Stimulated activated memory B cell treated with anti-CD40 and anti-IgM and Interleukin-4, amounts not matched to agents 10 μg/mL and 1 μg/mL and 100 μg/mL, for 72 hours (primary cell): ENCODE measurements at places on chromosomes 2 and 18.
A peak's percentile ranks its signal among the peaks of the same experiment; 100 is the strongest.

- H3K27ac ChIP-seq = no peak overlapping the region
- H3K4me3 ChIP-seq = no peak overlapping the region
- H3K4me1 ChIP-seq = peaks cover 13% of the 10 kb centered on the region
- H3K27me3 ChIP-seq = peaks cover 32% of the 10 kb centered on the region
- H3K36me3 ChIP-seq = no peaks in the 10 kb centered on the region
Measured at GRCh38 chr2:138779406-138779780, 797 bp downstream of the NXPH2 start.

DNA sequence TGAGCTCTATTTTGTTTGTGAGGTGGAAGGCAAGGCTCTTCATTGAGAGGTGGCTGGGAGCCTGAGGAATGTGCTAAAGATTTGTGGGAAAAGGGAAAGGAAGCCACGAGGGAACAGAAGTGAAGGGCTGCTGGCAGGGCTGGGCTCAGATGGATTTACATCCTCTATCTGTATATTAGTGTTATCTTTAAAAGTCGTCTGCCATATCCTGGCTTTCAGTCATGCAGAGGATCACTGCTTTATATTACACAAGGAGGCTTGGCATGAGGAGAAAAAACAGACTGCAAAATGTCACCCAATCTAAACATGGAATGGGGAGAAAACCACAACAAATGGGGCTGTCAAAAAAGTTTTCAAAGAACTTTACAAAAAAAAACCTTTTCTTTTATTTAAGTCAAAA lies 434.4 kb downstream of the HRH4 start:
- no peaks in the 10 kb centered on the region for H3K36me3 ChIP-seq
- H3K27me3 ChIP-seq = peaks cover 10% of the 10 kb centered on the region
- no peak overlapping the region for H3K4me3 ChIP-seq
- ATAC-seq = no peak

DNA sequence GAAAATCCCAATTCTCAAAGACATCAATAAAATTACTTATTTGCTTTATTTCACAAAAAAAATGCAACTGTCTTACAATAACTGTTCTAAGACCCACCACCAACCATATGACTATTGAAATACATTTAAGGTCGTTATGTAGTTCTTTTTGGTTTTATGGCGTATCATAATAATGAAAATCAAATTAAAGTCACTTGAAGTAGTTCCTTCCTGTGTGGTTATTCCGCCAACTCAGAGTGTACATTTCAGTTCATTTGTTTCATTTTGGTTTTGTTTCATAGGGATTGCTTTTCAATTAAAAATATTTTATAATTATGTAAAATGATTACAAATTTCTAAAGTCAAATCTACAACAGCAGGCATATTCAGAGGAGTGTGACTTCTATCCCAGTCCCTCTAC lies 45.9 kb upstream of the AAK1 start:
- H3K4me1 ChIP-seq = peaks cover 23% of the 10 kb centered on the region
- H3K4me3 ChIP-seq = no peak overlapping the region
- no peaks in the 10 kb centered on the region for H3K36me3 ChIP-seq
- no peak for ATAC-seq
- peaks cover 69% of the 10 kb centered on the region for H3K27me3 ChIP-seq
- H3K27ac ChIP-seq = no peak overlapping the region

DNA sequence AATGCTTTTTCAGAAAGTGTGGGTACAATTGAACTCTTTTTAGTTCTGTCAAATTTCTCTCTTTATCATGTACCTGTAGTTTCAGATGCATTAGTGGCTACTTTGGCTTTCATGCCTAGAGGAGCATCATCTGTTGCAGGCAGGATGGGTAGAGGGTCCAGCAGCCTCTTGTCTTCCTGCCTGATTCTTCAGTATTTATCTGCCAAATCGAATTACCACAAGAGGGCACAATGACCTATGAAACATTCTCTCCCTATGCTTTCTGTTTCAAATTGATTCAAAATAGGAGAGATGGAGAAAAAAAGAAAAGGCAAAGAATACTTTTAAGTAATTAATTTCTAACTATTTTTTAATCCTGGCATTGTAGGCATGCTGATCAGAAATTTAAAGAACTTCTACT lies 477.2 kb downstream of the TRIB2 start:
- H3K4me1 ChIP-seq = no peaks in the 10 kb centered on the region
- no peak for ATAC-seq
- no peak overlapping the region for H3K4me3 ChIP-seq

DNA sequence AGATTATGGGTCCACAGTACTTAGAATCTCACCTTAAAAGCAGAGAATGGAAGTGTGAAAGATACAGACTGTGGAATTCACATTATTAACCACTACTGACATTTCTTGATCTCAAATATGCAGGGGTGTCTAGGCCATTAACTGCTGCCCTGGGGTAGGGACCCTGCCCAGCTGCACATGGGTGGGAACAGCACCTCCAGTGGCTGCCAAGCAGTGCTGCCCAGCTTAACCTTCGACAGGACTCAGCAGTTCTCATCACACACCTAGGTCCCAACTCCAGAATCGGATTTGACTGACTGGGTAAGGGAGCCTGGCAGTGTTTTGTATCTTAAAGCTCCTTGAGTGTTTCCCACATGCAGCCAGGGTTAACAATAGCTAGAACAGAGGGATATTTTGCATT lies 14.9 kb downstream of the ERFE start:
- H3K27me3 ChIP-seq = no peaks in the 10 kb centered on the region
- no peak overlapping the region for H3K4me3 ChIP-seq
- no peak for ATAC-seq

DNA sequence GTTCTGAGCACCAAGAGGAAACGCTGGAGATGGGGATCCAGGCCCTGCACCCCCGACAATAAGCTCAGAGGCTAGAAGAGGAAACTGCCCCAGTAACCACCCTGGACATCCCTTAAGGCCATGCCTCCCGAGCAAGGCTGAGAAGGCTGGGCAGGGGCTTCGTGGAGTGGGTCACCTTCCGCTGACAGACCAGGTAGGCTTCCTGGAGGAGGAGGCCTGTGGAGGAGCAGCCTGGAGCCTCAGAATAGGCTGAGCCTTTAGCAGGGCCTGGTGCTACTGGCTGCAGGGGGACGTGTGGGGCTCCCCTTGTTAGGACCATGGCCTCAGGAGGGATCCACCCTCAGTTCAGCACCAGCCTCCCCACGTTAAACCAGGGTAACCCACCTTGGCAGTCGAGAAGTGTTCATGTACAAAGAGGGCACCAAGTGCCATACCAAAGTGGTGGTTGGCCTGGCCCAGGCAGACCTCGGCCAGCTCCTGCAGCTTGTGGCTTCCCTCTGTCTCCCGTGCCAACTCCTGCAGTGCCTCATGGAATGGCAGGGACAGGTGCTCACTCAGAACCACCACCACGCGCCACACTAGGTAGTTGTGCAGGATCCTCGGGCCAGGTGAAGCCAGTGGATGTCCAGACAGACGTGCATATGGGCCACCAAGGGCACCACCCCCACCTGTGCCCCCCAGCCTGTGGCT lies 28.5 kb upstream of the ALPP start:
- no peaks in the 10 kb centered on the region for H3K36me3 ChIP-seq
- H3K27ac ChIP-seq = no peak overlapping the region
- no peak overlapping the region for H3K4me3 ChIP-seq
- H3K27me3 ChIP-seq = peaks cover 34% of the 10 kb centered on the region

DNA sequence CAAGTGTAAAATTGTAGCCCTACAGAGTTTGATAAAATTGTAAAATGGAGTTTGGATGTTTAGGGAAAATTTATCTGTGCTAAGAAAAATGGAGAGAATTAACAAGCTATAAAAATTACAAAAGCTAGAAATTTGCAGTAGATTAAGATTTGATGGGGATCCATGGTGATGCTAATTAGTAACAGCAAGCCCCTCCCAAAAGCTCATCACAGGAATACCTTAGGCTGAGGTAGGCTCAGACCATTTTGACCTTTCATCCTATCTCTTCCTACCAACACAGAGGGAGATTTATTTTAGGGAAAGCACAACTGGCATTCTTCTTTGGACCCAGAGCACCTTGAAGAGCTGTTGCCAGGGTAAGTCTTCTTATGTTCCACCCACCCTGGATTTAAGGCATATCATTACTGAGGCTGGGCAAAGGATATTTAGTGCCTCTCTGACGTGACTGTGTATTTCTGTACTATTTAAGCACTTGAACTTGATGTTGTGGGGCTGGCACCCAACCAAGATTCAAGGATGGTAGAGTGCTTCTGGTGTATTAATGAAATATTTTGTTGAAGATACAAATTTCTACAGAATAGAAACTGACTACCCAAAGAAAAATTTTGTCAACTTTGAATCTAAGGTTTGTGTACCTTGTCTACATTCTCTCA lies 70.8 kb upstream of the SLC39A10 start:
- peaks cover 13% of the 10 kb centered on the region for H3K4me1 ChIP-seq
- H3K27ac ChIP-seq = peak overlapping the region; percentile 44
- H3K27me3 ChIP-seq = no peaks in the 10 kb centered on the region
- no peak for ATAC-seq

DNA sequence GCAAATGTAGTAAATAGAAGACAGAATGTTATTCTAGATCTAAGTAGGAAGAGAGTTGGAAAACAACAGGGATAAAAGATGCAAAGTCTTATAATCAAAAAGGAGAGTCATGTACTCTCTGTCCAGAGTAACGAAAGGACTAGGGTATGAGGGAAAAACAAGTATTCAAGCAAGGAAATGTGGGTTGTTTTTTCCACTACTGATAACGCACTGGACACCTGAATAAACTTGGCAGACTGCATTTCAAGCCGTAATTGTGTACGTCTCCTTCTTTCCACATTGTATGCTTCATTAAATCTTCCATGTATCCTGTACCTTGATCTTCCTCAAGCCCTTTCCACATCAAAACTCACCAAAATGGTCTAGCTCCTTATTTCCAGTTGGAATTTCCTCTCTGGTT lies 420.6 kb downstream of the ZEB2 start:
- H3K27ac ChIP-seq = no peak overlapping the region
- H3K4me1 ChIP-seq = peaks cover 13% of the 10 kb centered on the region
- H3K4me3 ChIP-seq = no peak overlapping the region
- peaks cover 32% of the 10 kb centered on the region for H3K36me3 ChIP-seq
- no peak for ATAC-seq

- H3K4me1 ChIP-seq = peaks cover 47% of the 10 kb centered on the region
- no peak overlapping the region for H3K4me3 ChIP-seq
- peak overlapping the region; percentile 8 for H3K27ac ChIP-seq
- no peaks in the 10 kb centered on the region for H3K27me3 ChIP-seq
- peaks cover 6% of the 10 kb centered on the region for H3K36me3 ChIP-seq
- no peak for ATAC-seq
Measured at GRCh38 chr18:12867441-12868123, 16.5 kb downstream of the PTPN2 start.

DNA sequence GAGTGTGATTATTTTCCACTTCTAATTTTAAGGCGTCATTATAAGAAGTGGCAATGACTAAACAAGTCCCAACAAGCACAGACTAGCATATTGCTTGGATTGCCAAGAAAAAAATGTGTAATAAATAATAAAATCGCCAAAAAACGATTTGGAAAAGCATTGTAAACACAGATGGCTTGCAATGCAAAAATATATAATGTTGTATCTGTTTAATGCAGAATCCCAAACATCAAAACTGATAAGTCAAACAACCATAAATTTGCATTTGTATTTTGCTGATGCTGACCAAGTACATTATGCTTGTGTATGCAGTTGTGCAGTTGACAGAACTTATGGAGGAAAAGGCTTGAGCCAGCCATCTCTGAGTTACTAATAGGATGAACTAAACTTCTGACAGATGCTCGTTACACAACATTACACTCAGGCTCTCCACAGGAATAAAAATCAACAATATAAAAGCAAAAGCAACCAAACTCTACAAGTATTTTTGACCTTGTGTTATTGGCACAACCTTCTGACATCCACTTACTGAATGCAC lies 68.1 kb downstream of the DNER start:
- ATAC-seq = no peak
- H3K27me3 ChIP-seq = peaks cover 22% of the 10 kb centered on the region

GRCh38 chr2:100935372-100935752 lies 66.7 kb upstream of the RPL31 start:
- no peaks in the 10 kb centered on the region for H3K36me3 ChIP-seq
- H3K27ac ChIP-seq = no peak overlapping the region
- H3K4me1 ChIP-seq = no peaks in the 10 kb centered on the region
- no peak overlapping the region for H3K4me3 ChIP-seq
- ATAC-seq = no peak

DNA sequence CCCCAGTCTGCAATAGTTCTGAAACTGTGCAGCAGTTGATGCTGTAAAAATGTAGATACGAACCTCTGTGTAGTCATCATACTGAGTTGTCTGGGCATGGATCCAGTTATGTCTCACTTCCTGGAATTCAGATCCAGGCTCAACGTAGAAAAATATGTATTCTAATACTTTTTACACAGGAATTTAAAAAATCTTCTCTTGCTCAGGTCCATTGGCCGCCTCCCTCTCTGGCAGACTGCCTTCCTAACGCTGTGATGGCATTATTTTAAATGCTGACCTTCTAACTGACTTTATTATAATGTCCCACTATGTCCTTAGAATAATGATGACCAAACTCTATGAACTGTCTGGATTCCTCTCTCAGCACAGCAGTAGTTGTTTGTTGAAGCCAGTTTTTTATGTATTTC lies 119.6 kb downstream of the FEZ2 start:
- H3K36me3 ChIP-seq = peaks cover 25% of the 10 kb centered on the region
- no peaks in the 10 kb centered on the region for H3K4me1 ChIP-seq
- H3K27ac ChIP-seq = no peak overlapping the region
- no peak overlapping the region for H3K4me3 ChIP-seq
- H3K27me3 ChIP-seq = no peaks in the 10 kb centered on the region

DNA sequence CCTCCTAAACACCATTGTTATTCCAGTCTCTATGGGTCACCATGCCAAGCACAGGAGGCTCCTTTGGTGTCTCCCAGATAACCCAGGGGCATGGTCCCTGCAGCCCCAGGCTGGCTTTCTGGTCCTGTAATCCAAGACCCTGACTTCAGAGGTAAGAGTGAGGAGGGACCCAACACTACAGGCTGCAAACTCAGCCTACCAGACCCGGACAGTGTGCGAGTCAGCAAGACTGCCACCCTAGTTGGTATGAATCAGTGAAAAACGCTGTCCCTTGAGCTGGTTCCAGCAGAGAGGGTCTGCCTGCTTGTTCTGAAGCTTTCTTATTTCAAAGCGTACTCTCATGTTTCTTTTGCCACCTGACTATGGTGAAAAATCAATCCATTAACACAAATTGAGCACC lies 47.6 kb upstream of the ZFP36L2 start:
- peaks cover 16% of the 10 kb centered on the region for H3K4me1 ChIP-seq
- no peaks in the 10 kb centered on the region for H3K27me3 ChIP-seq
- no peak for ATAC-seq
- no peak overlapping the region for H3K4me3 ChIP-seq
- peaks cover 52% of the 10 kb centered on the region for H3K36me3 ChIP-seq
- peak overlapping the region; percentile 11 for H3K27ac ChIP-seq

DNA sequence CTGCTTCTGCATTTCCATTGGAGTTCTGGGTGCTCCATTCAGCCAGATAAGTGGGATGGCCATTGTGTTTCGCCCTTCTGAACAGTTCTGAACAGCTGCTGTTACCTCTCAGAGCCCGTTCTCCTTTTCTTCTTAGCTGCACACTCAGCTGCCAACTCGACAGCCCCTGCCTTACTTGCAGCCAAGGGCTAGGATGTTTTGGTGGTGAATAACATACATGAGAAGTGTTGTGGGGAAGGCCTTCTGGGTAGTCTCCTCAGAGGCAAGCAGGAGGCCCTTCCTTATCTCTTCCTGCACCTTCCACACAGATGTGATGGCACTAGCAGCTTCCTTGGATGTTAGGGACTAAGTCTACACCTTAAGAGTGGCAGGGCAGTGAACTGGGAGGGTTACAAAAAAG lies 138.4 kb upstream of the NOSTRIN start:
- no peak overlapping the region for H3K4me3 ChIP-seq
- H3K4me1 ChIP-seq = no peaks in the 10 kb centered on the region
- no peak for ATAC-seq
- H3K27ac ChIP-seq = no peak overlapping the region
- H3K27me3 ChIP-seq = no peaks in the 10 kb centered on the region
- no peaks in the 10 kb centered on the region for H3K36me3 ChIP-seq
